ENCODE measurements at places on chromosomes 1 and 21.

- DNase-seq, result peak; percentile 17
These were observed 51.9 kb upstream of the CD34 start for GRCh38 chr1:207962716-207963426.

- DNase-seq, result peak; percentile 51
These were observed 44.8 kb upstream of the KCND3 start for GRCh38 chr1:112034277-112034676.

DNA sequence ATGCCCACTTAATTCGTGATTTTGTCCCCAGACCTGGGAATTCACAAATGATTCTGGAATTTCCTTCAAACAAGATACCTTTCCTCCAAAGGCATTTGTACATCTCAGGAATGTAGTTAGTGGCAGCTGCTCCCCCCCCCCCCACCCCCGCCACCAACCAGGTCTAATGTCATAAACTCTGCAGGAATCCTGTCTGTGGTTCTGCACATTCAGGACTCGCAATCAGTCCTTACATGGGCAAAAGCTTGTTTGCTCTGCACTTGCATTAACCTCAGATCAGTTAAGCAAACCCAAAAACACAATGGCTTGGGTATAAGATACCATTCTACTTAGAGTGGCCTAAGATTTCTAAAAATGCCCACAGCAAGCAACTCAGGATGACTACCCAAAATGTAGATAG, 143.8 kb downstream of the TGFB2 start:
- DNase-seq, result peak; percentile 41

- peak; percentile 2 for DNase-seq
These were observed 28.0 kb upstream of the KAZN start for GRCh38 chr1:14570514-14570913.

DNA sequence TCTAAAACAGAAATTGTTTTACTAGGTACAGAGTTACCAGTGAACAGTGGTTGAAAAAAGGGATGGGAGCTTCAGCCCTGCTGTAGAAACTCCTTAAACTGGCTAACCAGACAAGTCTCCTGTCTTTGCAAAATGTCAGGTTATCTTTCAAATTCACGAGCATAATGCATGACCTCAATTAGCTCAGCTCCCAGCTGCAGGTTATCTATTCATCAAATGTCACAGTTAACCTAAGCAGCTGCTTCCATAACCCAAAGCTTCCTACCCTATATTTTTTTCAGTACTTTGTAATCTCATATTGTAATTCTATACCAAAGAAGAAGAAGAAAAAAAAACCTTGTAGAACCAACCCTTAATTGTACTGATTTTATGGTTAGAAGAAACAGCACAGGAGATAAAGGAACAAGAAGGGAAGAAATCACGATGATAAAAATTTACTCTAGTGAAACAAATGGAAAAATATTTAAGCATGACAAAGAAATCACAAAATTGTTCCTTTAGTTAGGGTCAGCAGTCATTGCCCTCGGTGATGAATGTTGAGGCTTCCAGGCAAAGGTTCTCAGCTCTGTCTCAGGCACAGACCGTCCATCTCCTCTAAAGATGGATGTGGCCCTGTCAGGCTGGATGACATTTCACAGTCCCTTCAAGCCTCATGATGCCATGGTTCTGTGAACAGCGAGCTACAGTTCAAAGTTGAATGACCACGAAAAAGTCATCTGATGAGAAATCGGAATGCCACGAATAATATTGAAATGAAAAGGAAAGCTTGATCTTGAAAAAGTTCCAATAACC, 95.9 kb downstream of the PLD5 start:
- DNase-seq, result no peak
